Left colon (tissue), 2 donors: ENCODE measurements at places on chromosomes 12 and 14.

DNA sequence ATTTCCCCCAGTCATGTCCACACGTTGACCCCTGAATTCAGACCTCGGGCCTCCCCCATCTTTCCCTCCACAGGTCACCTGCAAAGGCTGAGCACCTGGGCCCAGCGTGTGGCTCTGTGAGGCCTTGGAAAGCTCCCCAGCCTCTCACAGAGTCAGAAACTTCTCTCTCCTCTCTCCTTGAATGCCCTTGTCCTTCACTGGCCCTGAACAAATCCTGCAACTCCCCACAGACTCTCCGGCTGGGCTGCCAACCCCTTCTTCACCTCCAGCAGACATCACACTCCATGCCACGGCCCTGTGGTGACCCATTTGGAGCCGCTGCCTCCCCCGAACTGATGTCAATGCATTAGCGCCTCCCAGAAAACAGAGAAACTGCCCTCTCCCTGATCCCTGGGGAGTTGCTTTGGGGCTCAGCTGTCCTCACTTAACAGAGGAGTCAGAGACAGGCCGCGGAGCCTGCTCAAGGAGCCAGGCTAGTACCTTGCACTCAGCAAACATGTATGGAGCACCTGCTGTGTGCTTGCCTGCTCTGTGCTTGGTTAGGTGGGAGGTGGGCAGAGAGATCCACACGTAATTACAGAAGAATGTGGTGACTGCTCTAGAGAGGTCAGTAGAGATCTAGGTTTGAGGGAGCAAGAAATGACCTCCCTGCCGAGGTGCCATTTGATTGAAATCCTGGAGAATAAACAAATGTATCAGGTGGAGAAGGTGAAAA, 99.2 kb upstream of the PWP1 start:
- DNase-seq, result no peak

GRCh38 chr14:36647824-36648753, 13.6 kb upstream of the PAX9 start:
- no peak for DNase-seq

- DNase-seq, result no peak
These were observed 193.1 kb downstream of the APAF1 start for GRCh38 chr12:98838231-98838647.

DNA sequence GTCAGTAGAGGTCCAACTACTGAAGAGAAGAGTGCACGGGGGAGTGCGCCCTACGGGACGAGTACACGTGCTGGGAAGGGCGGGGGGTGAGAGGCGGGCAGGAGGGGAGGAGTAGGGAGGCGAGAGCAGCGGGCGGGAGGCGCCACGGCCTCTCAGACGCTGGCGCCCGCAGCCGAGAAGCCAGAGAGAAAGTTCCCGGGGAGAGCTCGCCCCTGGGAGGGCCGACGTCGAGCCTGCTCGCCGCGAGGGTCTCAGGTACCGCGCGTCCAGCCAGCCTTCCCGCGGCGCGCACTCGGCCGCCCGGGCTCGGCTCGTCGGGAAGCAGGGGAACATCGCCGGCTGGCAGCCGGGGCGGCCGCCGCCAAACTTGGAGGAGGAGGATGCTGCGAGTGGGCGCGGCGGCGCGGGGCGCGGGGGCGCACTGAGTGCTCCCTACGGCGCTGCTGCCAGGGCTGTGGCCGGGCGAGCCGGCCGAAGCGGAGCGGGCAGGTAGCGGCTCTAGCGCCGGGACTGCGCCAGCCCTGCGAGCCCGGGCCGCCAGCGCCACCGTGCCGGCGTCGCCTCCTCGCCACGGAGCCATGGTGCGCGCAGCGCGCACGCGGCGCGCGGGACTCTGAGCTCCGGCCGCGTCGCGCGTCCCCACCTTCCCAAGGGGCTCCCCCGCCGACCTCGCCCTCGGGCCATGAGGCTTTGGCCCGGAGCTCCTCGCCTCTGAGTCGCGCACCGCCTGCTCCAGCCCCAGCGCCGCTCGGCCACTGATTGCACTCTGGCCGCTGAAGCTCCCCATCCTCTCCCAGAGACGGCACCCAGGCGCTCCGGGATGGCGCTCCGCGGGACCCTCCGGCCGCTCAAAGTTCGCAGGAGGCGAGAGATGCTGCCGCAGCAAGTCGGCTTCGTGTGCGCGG, at the start of gene SLC24A4:
TSS of gene SLC24A4 (plus strand) at position 155 of the 905 bp plus-strand sequence. CDS start at position 821, 666 bp downstream.
- DNase-seq, result no peak

- no peak for DNase-seq
These were observed 90.0 kb downstream of the LRRC74A start for GRCh38 chr14:76916040-76916715.
